Endothelial cell of umbilical vein (primary cell): ENCODE measurements at places on chromosomes 6 and 20.
A peak's percentile ranks its signal among the peaks of the same experiment; 100 is the strongest.

DNA sequence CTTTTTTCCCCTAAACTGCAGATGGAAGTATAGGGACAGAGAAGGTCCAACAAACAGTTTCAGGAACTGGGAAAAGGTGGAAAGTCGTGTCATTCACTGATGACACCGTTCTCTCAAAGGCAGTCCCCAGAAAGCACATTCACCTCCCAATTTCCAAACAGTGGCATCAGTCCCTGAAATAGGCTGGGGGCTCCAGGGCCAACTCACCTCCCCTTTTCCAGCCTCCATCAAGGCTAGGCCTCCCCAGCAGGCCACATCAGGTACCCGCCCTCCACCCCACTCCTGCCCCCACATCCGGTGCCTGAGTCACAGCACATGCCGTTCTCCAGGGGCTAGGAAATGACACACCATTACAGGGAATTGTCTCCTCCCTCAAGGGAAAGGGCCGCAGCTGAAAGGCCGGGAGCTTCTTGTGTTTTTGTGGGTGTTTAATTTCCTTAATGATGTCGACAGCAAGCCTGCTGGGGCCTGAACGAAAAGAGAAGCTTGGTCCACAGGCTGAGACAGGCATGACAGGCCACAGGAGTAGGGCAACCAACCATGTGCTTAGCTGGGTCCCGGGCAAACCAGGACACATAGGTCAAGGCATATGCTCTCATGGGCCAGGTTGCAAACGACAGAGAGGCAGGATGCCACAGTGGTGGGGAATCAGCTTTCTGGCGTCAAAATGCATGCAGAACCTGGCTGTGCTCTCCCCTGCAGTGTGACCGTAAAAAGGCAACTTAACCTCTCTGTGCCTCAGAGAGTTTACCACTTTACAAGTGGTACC, 39.2 kb downstream of the ZMYND8 start:
- DNase-seq, result peak; percentile 97

DNA sequence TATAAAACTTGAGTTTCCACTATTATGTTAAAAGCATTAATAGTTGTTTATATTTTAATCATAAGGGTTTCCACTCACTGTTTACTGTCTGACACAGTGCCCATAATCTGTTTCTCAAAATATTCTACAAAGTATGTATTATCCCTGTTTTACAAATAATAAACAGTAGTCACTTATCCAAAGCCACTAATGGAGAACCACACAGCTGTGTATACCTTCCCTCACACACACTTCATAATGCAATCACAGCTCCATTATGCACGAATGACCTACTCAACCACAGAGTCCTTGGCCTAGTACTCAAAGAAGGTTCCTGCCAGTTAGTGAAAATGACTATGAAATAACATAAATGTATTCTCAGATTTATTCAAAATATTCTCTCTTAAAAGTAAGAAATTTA, 103.1 kb downstream of the EPB41L2 start:
- DNase-seq, result no peak

GRCh38 chr6:13181393-13181792, 146.9 kb downstream of the TBC1D7 start:
- no peak for DNase-seq

GRCh38 chr6:34182751-34183531, 37.1 kb upstream of the GRM4 start:
- no peak for DNase-seq

DNA sequence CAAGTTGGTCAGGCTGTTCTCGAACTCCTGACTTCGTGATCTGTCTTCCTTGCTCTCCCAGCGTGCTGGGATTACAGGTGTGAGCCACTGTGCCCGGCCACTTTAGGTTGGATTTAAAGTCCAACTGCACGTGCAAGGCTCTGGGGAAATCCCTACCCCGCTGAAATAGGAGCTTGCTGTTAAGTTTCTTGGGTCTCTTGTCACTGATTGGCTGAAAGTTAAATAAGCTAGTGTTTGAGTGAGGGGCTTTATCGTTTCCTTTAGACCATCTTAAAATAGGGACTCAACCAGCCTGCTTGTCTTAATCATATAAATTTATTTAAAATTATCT, 11.1 kb upstream of the SERINC1 start:
- no peak for DNase-seq

DNA sequence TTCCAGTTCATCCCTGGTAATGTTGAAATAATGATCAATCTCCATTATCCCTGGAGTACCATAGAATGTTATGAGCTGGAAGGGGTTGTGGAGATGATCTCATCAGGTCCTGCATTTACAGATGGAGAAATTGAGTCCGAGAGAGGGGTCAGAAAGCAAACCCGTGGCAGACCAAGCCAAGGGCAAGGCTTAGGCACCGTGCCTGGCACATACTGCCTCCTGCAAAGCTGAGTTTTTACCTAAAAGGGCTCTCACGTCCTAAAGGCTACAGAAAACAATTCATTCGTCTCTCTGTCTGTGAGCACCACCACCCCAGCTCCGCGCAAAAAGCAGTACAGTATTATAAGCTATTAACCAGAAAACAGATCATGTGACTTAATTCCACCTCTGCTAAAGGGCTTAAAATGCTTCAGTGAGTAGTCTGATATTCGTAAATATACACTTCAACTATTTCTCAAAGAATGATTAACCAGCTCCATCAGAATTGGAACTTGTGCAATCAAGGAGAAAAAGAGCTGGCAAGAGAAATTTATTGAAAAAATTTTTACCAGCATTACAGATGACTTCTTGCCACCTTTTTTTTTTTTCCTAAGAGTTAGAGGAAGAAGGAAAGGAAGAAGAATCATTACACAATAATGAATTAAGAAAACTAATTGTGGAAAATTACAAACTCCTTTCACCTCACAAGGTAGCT, 3.4 kb upstream of the PARD6B start:
- no peak for DNase-seq

DNA sequence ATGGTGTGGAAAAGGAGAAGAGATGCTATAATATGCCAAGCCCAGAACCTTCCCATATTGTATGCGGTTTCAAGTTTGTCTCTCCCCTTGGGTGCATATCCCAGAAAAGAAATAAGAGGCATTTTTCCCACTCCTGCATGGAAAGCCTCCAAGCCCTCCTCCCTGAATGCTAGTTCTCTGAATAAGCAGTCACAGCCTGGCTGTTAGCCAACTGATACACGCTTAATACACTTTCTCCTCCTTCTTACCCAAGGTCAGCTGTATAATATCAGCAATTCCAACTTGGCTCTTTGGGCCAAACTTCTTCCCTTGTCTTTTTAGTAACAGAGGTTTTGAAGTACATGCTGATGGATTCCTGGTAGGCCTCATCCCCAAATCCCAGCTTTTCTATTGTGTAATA, 440.1 kb downstream of the EPHA7 start:
- DNase-seq, result peak; percentile 10

- DNase-seq, result peak; percentile 33
Observed at GRCh38 chr20:2387180-2387577, 6.5 kb downstream of the TGM6 start.

DNA sequence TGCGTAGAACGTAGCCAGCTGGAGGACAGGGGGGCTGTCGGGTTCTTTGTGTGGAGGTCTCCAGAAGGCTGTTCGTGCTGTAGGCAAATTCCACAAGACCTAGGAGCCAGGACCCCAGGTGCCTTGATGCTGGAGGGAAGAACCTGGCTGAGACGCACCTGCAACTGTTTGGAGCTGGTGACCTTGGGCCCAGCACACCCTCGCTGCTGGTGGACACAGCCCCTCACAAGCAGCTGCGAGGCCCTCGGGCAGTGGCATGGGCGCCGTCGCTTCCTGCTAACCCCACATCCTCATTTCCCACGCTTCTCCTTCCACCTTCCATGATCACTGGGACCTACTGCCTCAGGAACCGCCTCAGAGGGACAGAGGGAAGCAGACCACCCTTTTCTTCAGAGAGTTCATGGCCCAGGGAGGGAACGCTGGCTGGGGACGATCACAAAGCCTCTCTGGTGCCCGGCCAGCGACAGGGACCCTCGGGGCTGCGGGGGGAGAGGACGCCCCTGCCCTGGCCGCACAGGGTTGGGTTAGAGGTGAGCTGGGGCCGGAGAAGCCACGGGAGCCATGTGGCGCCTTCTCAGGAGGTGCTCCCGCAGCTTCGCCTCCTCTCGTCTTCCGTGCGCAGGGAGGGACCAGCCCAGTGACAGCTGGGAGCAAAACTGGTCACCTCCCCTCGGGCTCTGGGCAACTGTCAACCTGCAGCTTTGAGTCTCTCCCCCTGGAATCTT, 18.4 kb downstream of the DLL1 start:
- no peak for DNase-seq

GRCh38 chr20:35476288-35476687, 20.9 kb downstream of the CEP250 start:
- no peak for DNase-seq

DNA sequence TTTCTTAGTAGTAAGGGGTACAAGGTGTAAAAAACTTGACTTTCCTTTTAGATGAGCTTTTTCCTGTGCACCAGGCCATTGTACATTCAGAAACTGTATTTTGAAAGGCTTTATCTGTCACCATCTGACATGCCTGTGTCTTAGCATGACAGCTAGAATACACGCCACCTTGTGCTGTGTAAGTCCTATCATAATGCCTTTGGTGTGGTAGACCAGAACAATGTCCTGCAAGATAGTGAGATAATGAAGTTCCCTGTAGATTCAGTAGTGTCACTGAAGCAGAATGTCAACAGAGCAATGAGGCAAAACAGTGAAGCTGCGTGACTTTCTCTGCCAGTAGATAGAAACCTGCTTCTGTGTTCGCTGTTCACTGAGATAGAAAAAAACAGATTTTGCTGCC, 105.8 kb downstream of the JAG1 start:
- no peak for DNase-seq

GRCh38 chr6:88174906-88175305, 8.8 kb upstream of the CNR1 start:
- DNase-seq, result no peak

GRCh38 chr6:106254636-106255035, 70.9 kb downstream of the ATG5 start:
- no peak for DNase-seq

DNA sequence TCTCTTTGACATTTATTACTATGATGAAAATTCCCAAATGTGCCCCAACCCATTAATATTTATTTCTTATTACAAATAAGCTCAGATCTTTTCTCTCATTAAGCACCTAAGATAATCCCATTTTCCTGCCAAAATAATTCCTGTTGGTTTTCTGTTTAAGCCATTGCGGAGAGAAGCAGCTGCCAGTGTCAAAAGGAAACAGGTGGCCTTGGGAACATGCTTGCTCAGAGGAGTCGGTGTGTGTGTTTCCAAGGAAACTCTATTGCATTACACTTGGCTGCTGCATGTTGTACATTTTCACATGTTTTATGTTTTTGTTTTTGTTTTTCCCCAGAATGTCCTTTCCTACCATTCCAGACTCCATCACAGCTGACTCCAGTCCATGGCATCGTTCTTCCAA, 56.4 kb downstream of the CD24 start:
- no peak for DNase-seq

DNA sequence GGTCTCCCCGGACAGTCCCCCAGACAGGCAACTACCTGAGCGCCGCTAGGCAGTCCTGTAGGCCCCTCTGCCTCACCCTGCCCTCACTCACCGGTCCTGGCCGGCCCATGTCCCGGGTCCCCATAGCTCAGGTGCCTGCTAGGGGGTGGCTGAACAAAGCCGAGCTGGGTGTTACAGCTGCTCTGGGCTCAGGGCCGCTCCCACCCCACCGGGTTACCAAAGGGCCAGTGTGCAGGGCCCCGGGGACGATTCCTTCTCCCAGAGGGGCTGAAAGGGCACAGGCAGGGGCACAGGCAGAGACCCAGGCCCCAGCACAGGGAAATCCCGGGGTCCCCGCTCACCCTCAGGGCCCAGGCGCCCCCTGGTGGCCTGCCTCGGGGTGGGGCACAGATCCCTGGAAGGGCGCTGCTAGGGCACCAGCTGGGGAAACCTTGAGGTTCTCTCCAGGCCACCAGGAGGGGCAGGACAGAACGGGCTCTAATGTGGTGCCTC, 118.4 kb downstream of the GRM4 start:
- peak; percentile 7 for DNase-seq

DNA sequence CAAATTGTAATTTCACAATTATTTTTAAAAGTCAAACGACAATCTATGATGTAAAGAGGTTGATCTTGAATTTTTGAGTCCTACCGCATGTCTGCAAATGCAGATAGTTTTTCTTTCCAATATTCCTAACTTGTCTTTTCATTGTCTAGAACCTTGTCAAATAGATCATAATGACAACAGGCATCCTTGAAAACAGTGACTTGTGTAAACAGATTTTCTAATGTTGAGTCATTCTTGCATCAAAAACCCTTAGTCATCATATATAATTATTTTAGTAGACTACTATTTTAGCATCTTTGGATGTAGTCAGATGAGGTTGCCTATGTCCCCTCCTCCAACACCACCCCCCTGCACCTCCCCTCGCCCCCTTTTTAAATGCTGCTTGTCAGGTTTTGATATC, 43.8 kb downstream of the BMP6 start:
- peak; percentile 58 for DNase-seq

DNA sequence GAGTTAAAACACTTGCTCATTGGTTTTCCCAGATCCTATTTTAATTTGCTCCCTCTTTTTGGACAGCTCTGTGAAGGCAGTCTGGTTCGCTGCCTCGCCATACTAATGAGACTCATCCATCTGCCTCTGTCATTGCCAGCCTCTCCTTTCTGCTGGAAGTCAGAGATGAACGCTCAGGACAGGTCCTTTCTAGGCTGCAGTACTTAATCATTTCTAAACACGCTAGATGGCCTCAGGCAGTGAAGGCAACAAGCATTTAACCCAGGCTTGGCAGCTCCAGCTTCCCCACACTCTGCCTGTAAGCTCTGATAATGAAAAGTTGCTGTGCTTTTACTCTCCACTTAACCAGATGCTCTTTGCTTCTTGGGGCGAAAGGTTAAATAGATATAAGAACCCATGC, 286.7 kb upstream of the POU3F2 start:
- DNase-seq, result no peak

GRCh38 chr6:1187293-1188131, 124.4 kb upstream of the FOXQ1 start:
- DNase-seq, result no peak

DNA sequence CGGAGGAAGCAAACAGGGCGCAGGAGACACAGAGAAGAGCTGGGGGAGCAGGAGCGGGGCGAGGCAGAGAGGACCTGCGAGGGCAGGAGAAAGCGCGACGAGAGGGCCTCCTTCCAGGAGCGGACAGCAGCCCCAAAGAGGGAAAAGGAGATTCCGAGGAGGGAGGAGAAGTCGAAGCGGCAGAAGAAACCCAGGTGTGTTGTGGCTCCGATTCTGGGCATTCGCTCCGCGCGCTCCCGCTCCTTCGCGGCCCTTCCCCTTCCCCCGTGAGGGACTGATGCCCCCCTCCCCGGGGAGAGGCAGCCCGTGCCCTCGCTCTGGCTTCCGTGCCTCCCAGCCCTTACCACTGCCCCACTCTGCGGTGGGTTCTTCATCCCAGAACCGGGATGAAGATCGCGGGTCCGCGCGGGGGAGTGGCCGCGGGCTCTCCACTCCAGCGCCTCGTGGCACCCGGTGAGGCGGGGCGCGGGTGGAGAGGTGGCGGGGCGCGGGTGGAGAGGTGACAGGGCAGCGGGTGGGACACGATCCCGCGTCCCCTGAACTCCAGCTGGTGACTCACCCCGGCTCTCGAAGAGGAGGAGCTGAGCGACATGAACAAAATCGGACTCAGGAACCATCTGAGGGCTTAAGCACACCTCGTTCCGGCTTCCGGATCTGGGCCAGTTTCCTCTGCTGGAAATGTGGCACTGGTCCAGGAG, 22.4 kb downstream of the TMC2 start:
- no peak for DNase-seq

GRCh38 chr6:21756487-21756886, 162.9 kb downstream of the SOX4 start:
- DNase-seq, result no peak
